Smooth muscle cell of the pulmonary artery (primary cell): ENCODE measurements at places on chromosomes 2 and 18. TPM values are rescaled to one million over a fixed set of nuclear protein-coding genes. Genes with fewer than 3 reads are reported as not detected.

Gene SP140
- 0.50 and 0.52 TPM in 2 replicates for total RNA-seq

Gene CD8B2
- not detected in 2 replicates for total RNA-seq

Gene PLCL1
- total RNA-seq = 4.3 and 8.6 TPM in 2 replicates

Gene FZD7
- 24.4 and 24.8 TPM in 2 replicates for total RNA-seq

Gene IL1R1
- 109 and 129 TPM in 2 replicates for total RNA-seq

Gene BCL11A
- 0.20 and 0.59 TPM in 2 replicates for total RNA-seq

Gene GKN2
- not detected in 2 replicates for total RNA-seq

Gene DARS1
- total RNA-seq = 97.0 and 127 TPM in 2 replicates

Gene DYSF
- total RNA-seq = 2.3 TPM in 2 replicates

Gene C1QL2
- total RNA-seq = not detected in 2 replicates

Gene NYAP2
- total RNA-seq = not detected in 2 replicates

Gene LRATD1
- 0.07 and 0.13 TPM in 2 replicates for total RNA-seq

Gene SLC35F6
- 30.0 and 37.6 TPM in 2 replicates for total RNA-seq

Gene QPCT
- total RNA-seq = 8.8 and 11.1 TPM in 2 replicates

Gene ST6GAL2
- 0.03 and 0.07 TPM in 2 replicates for total RNA-seq

Gene WIPF1
- 16.9 and 20.5 TPM in 2 replicates for total RNA-seq

Gene C2orf15
- total RNA-seq = 0.13 TPM in 1 of 2 replicates, not detected in the other

Gene DSG2
- 3.8 and 5.2 TPM in 2 replicates for total RNA-seq

Gene EVA1A
- total RNA-seq = 26.7 and 94.9 TPM in 2 replicates

Gene RIT2
- total RNA-seq = not detected in 2 replicates

Gene G6PC2
- total RNA-seq = not detected in 2 replicates

Gene SCN2A
- 1.8 and 2.7 TPM in 2 replicates for total RNA-seq

Gene FAM228A
- 0.72 and 3.2 TPM in 2 replicates for total RNA-seq

Gene SULT1C2
- 0.07 and 0.23 TPM in 2 replicates for total RNA-seq

Gene COL4A4
- 5.3 and 7.7 TPM in 2 replicates for total RNA-seq

Gene SERPINB10
- total RNA-seq = not detected in 2 replicates

Gene ZNF892
- 5.2 and 5.5 TPM in 2 replicates for total RNA-seq

Gene SNORC
- total RNA-seq = 0.65 and 1.6 TPM in 2 replicates

Gene SLC40A1
- total RNA-seq = 27.0 and 53.8 TPM in 2 replicates

Gene DHRS9
- total RNA-seq = 0.98 and 2.7 TPM in 2 replicates

Gene MTA3
- total RNA-seq = 21.7 and 23.7 TPM in 2 replicates

Gene WDFY1
- total RNA-seq = 149 and 193 TPM in 2 replicates

Gene NT5C1B
- not detected in 2 replicates for total RNA-seq

Gene MIB1
- 60.9 and 63.2 TPM in 2 replicates for total RNA-seq
